Activated T-cell treated with anti-CD3 and anti-CD28 coated beads for 48 hours (primary cell): ENCODE measurements at places on chromosomes 16 and 17.
A peak's percentile ranks its signal among the peaks of the same experiment; 100 is the strongest.

DNA sequence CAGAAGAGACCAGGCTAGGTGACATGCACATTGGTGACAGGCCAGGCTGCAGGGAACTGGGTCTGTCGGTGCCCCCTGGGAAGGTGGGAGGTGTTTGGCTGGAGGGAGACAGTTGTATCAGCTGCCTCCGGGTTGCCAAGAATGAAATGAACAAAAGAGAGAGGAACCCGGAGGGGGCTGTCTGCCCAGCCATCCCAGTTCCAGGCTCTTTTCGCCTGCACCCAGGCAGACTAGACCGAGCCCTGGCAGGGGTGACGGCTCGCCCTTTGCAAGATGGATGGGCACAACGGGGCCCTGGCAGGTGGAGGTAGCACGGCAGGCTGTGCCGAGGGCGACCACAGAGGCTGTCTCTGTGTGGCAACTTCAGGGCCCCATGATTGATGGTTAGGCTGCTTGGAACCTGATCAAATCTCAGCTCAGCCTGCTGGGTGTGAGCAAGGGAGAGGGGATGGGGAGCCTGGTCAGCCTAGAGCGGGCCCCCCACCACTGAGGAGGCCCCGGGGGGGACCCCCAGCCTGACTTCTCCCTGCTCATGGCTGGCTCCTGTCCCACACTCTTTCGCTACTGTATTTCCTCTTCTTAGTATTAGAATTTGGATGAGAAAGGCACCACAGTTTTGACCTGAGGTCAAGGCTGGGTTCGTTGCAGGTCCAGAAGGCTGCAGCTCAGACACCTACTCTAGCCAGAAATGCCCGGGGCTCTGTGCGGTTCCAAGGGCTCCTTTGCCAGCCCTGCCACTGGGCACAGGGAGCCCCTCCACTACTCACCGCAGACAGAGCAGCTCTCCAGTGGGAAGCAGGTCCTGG is 118.9 kb upstream of the CHMP6 start:
- DNase-seq, result no peak

DNA sequence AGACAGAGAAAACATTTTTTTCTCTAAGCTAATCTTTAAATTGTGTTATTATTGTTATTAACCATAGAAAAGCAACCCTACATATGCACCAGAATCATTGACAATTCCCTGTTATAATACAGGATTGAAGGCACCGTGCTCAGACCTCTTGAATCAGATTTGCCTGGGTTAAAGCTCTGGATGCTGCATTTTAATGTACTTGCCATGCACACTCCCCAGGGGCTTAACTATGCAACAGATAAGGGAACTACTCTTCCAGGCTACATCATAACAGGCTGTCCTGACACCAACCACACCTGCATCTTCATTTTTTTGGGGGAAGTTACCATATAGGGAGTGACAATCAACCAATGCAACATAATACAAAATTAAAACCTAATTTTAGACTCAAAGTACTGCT is 1187.6 kb upstream of the CDH8 start:
- no peak for DNase-seq

DNA sequence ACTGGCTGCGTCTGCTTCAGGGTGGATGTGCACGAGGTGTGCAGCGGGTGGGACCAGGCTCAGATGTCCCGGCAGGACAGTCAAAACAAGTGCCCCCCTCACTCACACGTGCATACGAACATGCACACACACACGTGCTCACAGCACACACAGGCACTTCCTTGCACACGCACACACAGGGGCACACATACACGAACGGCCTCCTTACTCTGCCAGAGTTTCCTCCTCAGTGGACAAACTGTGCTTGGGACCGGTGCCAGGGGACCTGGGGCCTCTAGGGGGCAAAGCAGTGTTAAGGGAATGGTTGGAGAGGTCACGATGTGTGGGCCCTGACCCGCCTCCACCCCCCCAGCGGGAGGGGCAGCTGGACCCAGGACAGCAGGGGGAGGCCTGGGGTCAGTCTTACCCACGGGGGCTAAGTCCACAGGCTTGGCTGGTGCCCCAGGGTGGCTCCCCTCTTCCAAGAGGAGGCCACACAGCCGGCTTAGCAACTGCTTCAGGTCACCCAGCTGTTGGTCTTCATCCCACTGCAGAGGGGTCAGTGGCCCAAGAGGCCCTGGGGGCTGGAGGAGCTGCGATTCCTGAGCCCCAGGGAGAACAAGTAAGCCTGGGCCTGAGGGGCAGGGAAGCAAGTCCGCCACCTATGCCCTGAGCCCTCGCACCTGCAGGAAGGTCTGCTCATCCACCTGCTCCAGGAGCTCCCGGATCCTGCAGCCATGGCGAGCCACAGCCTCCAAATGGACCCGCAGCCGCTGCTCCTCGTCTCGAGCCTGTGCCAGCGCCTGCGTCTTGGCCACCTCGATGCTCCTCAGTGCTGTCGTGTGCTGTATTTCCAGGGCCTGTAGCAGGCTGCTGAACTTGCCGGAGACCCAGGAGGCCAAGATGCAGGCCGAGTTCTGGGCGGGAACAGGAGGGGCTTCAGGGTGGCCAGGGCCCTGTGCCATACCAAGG is 4.9 kb downstream of the TRIM65 start:
- DNase-seq, result no peak

DNA sequence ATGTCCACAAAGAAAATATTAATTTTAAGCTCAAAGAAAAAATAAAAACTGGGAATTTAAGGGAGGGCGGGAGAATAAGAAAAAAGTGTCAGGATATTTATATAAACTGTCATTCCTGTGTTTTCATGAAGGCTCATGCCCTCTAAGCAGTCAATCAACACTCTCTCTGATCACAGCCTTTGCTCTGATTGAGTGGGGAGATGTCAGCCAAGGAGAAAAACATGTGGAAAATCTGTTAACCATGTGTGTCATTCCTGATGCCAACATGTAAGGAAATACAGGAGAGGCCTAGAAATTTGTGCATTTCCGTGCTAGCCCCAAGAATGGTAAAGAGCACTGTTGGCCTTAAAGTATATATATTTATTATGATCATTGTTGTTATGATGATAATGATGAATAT is 137.9 kb upstream of the IRX5 start:
- no peak for DNase-seq

DNA sequence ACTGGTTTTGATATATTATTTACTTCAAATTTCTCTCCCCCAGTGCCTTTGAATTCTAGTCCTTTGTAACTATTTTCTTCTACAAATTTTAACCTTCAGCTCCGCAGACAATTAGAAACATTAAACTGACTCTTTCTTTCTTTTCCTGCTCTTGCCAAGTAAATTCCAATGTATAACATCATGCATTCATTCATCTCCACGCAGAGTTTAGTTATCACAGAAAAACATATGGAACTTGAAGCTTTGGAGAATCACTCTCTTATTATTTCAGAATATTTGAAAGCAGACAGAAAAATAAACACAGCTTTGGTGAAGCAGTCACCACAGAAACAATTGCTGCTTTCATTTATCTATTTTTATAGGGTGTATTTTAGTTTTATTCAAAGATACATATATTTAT is 778.7 kb upstream of the CDH8 start:
- no peak for DNase-seq

DNA sequence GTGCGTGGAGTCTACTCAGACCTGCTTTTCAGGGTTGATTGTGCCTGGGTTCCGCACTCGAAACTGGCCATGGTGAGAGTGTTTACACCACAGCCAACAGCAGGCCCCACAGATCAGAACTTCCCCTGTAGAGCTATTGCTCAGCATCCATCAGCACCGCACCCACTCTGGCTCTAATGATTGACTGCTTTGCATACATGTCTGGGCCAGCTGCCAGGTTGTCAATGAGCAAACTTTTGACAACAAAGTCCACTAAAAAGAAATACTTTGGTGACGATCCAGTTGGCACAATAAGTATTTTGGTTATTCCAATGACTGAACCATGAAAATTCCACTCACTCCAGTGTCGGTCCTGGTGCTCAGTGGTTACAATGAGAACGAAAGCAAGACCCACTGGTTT is 190.7 kb downstream of the FOXL1 start:
- DNase-seq, result no peak

- DNase-seq, result no peak
Observed at GRCh38 chr16:79931721-79932120, 331.2 kb upstream of the MAF start.

DNA sequence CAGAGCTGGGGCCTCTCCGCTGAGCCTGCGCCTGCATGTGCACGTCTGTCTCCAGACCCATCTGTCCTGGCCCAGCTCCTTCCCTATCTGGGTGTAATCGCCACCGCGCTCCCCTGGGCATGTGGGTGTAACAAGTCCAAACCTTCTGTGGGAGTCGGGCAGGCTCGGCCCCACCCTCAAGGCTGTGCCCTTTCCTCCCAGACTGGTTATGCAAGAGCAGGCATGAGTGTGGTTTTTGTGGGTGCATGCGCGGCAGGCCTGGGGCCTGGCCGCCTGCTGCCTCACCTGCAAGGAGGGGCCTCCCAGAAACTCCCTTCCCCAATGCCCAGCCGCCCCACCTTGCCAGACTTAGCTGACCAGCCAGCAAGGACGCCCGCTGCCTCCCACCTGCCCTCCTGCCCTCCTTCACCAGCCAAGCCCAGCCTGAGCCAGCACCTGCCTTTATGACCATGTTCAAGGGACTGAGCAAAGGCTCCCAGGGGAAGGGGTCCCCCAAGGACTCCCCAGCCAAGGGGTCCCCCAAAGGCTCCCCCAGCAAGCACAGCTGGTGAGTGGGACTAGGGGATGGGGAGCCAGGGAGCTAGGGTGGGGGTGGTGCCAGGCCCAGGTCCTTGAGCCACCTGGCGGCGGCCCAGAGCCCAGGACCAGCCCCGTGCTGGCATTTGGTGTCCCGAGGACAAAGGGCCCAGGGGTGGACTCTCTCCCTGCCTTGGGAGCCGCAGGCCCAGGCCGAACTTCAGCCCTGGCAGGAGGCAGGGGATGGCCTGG is at the start of gene EVPLL:
TSS of gene EVPLL (plus strand) at position 342 of the 768 bp plus-strand sequence. CDS start 3,160 bp downstream, outside the sequence.
- no peak for DNase-seq

DNA sequence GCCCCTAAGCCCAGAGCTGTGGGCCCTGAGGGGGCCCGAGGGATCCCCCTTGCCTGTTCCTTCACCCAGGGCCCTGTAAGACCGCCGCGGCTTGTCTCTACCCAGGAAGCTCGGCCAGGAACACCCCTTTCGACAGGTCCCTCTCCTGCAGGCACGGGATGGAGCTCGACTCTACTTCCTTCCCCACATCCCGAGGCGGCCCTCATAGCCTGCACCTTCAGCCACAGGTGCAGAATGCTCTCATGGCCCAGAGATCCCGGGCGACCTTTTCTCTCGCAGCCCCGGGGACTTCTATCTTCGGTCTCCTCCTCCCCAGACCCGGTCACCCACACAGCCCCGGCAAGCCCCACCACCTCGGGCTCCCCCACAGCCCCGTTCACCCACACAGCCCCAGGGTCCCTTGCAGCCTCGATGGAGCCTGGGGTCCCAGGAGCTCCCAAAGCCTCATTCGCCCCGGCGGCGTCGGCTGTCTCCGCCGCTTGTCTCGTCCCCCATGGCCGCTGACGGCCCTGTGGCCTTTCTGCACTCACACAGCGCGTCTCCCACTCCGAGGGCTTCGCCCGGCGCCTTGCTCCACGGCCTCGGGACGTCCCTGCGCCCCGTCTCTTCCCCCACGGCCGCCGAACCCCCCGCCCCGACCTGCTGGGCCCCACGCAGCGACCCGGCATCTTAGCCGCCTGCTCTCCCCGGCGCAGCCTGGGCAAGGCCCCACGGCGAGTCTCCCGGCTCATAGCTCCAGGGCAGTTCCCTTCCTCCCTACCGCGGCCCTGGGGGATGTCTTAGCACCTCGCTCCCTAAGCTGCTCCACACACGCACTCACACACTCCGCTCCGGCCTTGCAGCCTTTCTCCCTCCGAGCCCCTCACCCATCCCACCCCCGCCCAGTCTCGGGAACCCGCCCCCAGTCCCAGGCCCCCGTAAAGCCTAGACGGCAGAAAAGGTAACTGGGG is 650 bp downstream of the KIAA0753 start:
- DNase-seq, result peak; percentile 36

GRCh38 chr16:12089492-12090150 is 113.1 kb downstream of the SNX29 start:
- DNase-seq, result peak; percentile 39

- DNase-seq, result no peak
Observed at GRCh38 chr17:73513426-73513825, 130.8 kb downstream of the SDK2 start.

GRCh38 chr16:66746682-66747081 is 4.7 kb downstream of the DYNC1LI2 start:
- DNase-seq, result no peak

DNA sequence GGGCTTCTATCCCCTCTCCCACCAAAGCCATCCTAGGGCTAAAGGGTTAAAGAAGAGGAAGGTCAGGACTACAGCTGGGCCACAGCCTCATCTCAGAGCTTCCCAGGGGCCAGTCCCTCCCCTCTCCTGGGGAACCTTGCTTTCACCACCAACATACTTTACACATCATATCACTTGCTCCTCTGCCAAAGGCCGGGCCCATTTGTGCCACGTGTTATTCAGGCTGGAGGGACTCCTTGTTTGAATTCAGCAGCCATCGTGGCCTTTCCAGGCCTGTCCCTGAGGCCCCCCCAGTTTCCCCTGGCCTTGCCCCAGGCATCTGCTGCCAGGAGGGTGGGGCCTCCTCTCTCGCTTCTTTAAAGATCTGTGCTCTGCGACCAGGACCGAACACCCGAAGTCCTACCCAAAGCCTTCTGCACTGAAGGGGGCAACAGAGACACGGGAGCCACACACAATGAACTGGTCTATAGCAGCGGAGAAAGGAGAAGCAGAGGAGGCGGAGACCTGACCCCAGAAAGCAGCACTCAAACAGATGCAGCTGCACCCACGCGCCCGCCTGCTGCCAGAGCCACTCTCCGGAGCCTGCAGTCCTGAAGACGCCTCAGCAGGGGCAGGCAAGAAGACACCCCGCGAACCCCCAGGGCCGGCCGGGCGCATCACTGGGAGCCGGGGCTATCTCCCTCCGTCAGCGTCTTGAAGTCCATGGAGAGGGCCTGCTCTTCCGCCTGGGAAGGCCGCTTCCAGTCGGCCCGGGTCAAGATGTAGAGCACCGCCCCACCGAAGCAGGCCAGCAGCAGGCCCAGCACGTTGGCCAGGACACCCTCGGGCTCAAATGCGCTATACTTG is 12.1 kb downstream of the CYB561 start:
- DNase-seq, result no peak

- DNase-seq, result no peak
Observed at GRCh38 chr16:66495440-66495839, 54.5 kb downstream of the TK2 start.

DNA sequence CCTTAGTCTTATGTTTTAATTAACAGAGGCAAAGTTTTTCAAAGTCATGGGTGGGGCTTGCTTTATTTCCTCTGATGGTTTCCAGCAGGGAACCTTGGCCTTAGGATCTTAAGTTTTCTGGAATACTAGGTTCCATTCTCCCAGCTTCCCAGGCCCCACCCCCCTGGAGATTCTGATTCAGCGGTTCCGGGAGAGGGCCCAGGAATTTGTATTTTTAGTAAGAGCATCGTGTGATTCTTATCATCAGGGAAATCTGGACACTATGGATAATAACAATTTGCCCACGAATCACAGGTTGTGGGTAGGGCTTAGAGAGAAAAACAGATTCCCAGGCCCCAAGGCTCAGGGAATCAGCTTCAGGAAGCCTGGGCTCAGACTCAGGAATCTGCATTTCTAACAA is 263.6 kb downstream of the NTN1 start:
- DNase-seq, result no peak

DNA sequence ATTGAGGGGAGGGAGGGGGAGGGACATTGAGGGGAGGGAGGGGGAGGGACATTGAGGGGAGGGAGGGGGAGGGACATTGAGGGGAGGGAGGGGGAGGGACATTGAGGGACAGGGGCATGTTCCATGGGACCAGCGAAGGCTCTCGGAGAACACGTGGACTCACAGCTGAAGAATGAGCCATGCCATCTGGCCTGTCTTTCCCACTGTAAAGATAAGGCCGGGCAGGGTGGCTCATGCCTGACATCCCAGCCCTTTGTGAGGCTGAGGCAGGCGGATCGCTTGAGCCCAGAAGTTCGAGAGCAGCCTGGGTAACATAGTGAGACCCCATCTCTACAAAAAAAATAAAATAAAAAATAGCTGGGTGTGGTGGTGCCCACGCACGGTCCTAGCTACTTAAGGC is 32.5 kb downstream of the RPH3AL start:
- DNase-seq, result no peak
